Spleen (tissue), 13 donors: ENCODE measurements at places on chromosomes 7 and 10.

DNA sequence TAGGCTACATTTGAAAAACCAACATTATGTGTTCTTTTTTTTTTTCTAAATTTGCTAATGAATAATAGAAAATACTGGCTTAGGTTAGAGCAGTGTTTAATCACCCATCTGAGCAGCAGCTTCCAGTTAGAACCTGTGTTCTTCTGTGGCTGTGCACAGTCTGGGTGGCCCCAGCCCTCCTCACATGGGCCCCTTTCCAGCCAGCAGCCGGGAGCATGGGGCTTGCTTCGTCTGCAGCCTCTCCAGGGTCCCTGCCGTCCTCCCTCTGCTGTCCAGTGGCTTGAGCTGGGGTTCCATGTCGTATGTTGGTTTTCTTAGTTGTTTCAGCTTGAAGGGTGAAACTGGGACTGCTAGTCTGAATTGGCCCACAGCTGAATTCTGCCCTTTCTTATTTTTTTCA lies 37.3 kb downstream of the BNIP3 start:
- peak; percentile 47 for DNase-seq

GRCh38 chr10:92274071-92274470 lies 16.8 kb downstream of the CPEB3 start:
- no peak for DNase-seq

- DNase-seq: no peak
Observed at GRCh38 chr7:128859232-128860157, 3.2 kb upstream of the ATP6V1F start.

DNA sequence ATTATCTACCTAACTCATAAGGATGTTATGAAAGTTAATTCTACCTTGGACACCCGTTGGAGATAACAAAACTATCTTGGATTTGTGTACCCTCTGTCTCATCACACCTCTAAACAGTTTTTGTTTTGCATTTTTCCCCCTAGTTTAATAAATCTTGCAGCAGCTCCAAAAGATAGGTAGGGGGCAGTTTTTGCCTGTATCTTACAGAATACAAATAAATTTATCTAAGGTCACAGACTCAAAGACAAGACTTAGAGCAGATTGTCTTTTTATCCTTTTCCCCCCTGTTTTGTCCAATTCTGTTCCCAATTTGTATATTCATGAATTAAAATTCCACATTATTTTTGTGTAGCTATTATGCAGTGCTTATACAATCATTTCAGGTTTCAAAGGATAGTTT lies 5.0 kb upstream of the SORCS1 start:
- DNase-seq: no peak

GRCh38 chr7:83996879-83997278 lies 197.7 kb downstream of the SEMA3A start:
- DNase-seq: no peak

DNA sequence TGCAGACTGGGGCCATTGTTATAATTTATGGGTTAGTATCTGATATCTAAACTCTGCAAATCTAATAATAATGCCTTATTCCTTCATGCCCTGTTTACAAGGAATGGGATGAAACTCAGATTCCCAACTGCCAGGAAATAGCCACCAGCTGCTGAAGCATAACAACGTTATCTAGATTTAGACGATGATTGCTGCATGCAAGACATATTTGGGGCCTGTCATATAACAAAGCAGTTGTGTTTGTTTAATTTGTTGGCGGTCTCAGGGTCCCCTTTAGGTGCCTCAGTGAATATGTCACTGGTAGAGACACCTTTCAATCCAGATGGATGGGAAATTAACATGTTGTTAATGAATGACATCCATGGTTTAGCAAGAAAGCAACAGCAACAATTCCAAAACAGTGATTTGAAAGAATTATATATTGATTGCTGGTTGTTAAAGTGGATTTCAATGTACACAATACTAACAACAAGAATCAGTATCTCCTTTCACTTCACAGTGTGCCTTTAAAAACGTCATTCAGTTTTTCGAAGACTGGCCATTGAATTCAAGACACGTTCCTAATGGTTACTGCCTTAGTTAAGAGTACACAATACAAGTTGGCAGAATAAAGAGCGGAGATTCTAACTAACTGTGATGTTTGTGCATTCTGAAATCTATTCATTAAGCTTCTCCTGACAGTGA lies 860.6 kb upstream of the CELF2 start:
- no peak for DNase-seq

DNA sequence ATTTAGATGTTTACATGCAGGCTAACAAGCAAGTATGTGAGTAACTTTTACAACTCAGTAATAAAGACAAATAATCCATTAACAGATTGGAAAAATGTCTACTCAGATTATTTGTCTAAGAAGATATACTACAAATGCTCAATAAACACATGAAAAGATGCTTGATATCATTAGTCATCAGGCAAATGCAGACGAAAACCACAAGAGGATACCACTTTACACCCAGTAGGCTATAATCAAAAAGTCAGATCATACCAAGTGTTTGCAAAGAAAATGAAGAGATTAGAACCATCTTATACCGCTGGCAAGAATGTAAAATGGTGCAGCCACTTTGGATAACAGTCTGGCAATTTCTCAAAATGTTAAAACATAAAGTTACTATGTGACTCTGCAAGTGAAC lies 84.1 kb downstream of the MALSU1 start:
- no peak for DNase-seq

DNA sequence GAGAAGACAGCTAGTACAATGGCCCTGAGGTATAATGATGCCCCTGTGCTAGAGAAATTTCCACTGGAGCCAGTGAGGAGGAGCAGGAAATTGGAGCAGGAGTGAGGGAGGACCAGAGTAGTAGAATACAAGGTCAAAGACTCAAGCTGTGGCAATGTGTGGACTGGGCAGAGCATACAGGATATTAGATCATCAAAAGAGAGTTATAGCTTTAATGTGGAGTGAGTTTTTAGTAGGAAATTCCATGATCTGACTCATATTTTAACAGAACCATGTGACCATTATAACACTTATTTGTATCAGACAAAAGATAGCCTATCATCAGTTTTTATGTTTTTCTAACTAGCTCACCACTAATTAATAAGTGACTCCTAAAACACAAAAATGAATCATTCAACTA lies 154.1 kb downstream of the DGKB start:
- DNase-seq: no peak

DNA sequence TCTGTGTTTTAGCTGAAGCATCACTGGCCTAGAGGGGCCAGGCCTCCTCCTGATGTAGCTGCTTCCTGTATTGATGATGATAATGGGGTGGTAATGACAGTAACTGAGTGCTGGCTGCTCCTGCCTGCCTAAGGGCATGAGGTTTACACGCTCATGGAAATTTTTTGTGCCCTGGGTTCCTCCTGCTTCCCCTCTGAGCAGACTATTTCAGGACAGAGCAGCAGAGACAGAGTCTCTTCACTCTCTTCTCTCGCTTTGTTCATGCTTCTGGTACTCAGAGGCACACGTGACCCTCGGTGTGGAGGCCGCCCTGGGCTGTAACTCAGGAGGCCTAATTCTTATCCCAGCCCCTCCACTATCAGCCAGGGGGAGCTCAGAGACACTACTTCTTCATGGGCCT lies 27.9 kb downstream of the LRRC20 start:
- peak; percentile 38 for DNase-seq

GRCh38 chr7:38257350-38257677 lies 16.1 kb downstream of the TARP start:
- no peak for DNase-seq

GRCh38 chr10:63587191-63587590 lies 66.0 kb downstream of the REEP3 start:
- DNase-seq: no peak

- peak; percentile 88 for DNase-seq
Observed at GRCh38 chr7:149776289-149776688, 2.9 kb upstream of the ZNF467 start.

DNA sequence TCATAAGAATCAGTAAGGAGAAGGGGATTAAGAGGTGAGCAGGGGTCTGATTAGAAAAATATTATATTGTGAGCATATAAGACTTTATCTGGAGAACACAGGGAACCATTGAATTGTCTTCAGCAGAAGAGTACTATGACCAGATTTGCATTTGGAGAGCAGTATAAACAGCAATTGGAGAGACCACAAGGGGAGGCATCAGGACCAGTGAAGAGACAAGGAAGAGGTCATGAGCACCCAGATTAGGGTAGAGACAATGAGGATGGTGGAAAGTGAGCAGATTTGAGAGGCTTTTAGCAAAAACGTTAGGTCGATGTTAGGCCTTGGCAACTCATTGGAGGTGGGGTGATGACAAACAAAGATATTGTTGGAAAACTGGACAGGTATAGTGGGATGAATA lies 13.0 kb upstream of the SMIM30 start:
- DNase-seq: no peak

DNA sequence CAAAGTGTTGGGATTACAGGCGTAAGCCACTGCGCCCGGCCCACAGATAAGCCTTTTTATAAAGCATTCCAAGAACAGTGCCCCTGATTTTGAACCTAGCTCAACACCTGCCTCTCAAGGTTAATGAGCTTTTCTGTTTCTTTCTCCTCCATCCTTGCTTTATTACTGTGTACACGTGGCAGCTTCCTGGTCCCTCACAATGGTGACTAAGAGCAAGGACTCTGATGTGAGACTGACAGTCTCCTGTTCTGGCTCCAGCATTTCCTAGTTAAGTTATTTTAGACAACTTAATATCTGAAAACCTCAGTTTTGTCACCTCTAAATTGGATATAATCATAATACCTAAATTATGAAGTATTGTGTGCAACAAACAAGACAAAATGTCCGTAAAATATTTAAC lies 9.9 kb downstream of the HABP2 start:
- no peak for DNase-seq

DNA sequence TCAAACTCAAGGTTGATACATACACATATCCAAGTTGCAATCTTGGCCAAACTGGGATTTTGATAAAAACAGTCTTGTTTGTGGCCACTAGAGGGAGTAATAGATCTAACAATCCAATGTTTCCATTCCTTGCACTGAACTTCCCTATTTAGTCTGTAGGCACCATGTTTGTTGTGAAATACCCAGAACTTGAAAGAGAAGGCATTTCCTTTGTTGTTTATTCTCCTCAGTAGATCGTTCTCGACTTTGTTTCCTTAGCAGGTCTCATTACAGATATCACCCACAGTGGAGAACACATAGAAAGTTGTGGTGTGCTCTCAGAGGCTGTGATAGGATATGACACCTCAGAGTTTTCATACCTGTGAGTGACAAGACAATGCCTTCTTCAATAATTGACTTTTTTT lies 70.3 kb upstream of the MXI1 start:
- DNase-seq: no peak

DNA sequence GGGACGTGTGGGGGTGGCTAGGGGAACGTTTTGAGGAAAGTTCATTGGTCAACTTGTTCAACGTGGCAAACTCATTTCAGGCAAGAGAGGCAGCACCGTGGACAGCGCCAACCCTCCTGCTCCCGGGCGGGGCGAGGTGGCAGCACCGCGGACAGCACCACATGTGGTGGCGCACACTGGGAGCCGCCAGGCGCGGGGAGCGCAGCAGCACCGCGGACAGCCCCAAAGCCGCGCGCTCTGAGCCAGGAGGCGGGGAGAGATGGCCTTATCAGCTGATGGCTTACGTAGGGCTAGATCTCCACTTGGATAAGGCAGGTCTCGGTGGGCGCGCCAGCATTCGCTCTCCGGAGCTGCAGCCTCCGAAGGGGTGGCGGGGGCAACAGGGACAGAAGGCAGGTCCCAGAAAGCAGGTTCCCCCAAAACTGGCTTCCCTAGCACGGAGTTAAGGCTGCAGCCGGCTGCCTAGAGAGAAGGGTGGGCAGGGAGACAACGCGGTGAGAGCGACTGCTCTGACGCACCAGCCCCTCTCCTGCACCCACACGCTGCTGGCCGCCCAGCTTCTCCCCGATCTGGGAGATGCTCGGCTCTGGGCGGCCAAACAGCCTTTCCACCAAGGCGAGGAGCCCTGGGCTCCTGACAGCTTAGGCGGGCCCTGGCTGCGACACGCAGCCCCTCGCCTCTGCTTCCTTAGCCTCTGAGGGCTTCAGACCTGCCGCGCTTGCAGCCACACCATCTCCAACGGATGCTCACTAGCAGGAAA lies at the start of gene HTR5A:
TSS of gene HTR5A (plus strand) at position 333 of the 760 bp plus-strand sequence. CDS start 576 bp downstream, outside the sequence.
- peak; percentile 87 for DNase-seq

DNA sequence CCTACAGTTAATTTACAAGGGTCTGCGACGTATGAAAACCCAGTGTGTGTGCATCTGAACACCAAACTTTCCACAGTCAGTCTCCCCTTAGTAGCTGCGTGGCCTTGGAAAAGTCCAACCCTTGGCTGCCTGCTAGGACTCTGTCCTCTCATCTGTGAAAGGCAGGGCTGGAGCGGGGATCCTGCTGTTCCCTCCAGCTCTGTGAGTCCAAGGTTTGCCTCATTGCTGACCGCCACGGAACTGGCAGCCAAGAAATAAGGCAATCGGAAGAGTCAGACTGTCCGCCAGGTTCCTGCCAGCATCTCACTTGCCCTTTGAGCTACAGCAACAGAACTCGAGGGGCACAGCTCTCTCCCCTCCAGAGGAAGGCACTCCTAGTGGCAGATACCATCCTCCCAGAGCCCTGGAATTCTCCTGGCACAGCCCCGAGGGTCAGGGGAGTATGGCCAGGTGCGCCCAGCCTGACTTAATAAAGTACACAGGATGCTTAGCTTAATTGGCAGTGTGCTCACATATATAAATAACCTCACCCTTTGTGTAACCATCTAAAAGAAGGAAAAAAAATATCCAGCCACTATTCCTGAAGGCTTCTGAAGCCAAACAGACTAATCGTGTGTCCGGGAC lies 530.1 kb upstream of the FOXK1 start:
- DNase-seq: no peak

DNA sequence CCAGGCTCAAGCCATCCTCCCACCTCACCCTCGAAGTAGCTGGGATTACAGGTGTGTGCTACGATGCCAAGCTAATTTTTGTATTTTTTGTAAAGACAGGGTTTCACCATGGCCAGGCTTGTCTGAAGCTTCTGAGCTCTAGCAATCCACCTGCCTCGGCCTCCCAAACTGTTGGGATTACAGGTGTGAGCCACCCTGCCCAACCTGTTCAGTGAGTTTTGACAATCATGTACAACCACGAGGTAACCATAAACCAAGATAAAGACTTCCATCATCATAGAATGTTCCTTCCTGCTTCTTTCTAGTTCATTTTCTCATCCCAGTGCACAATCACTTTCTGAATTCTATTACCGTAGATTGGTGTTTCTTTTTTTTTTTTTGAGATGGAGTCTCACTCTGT lies 30.5 kb upstream of the MKRN1 start:
- DNase-seq: no peak
